HL-60 (cell line): ENCODE measurements at places on chromosomes 5 and 9.

- no peak for DNase-seq
Observed at GRCh38 chr9:98974554-98974953, 30.8 kb downstream of the COL15A1 start.

DNA sequence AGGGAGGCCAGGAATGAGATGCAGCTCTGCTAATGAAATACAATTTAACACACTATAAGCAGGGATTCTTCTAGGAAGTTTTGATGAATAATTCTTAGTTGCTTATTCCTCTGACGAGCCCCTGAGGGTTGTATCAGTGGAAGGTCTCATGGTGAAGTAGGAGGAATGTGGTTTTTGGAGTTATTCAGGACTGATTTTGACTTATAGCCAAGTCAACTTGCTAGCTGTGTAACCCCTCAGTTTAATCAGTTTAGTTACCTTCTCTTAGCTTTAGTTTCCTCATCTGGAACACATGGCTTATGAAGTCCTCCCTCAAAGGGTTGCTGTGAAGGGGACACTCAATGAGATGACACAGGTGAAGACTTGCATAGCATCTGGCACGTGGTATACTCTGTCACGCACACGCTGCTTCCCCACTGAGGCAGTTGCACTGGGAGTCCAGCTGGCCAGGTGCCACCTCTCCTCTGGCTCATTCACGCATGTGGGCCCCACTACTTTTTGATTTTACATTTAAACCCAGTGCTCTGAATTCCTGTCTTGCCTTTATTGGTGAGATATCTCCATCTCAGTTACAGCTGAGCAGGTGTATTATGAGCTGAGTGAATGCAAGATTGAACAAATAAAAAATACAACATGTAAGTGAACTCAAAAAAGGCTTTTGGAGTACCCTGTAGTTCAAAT lies 415.0 kb downstream of the ARHGEF28 start:
- DNase-seq = no peak

DNA sequence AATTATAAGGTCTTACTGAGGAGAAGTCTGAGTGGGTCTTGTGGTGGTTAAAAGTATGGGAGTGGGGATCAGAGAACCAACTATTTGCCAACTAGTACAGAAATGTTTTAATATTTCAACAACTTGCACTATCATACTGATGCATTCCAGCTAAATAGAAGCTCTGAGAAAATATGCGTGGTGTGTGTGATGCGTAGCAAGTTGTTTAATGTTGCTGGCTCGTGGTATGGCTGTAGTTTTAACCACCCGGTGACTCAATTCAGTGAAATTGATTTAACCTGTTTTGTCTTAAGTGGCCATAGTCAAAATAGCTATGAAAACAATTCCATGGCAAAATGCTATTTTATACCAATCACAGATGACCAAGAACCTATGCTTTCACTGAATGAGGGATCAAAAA lies 176.5 kb upstream of the SLC24A2 start:
- no peak for DNase-seq

- no peak for DNase-seq
Observed at GRCh38 chr9:106324053-106324585, 538.8 kb upstream of the ZNF462 start.

GRCh38 chr5:167673942-167674341 lies 617.5 kb upstream of the WWC1 start:
- no peak for DNase-seq

DNA sequence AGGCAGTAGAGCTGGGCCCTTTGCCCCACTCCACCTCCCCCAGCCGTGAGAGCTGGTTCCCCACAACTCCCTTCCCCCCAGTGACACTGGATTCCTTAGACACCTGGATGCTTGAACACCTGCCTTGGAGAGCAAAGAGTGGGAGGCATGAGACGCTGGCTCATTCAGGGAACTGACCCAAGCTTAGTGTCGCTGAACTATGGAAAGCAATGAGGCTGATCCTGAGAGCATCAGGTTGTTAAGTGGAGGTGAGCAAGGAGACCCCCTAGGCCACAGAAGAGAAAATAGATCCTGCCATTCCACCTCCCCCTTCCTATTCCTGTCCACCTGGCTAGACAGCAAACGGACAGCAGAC lies 2.0 kb downstream of the CCL19 start:
- no peak for DNase-seq

GRCh38 chr9:35044071-35044470 lies 28.4 kb downstream of the VCP start:
- no peak for DNase-seq

GRCh38 chr9:90060256-90060655 lies 455.4 kb downstream of the GADD45G start:
- DNase-seq = no peak

DNA sequence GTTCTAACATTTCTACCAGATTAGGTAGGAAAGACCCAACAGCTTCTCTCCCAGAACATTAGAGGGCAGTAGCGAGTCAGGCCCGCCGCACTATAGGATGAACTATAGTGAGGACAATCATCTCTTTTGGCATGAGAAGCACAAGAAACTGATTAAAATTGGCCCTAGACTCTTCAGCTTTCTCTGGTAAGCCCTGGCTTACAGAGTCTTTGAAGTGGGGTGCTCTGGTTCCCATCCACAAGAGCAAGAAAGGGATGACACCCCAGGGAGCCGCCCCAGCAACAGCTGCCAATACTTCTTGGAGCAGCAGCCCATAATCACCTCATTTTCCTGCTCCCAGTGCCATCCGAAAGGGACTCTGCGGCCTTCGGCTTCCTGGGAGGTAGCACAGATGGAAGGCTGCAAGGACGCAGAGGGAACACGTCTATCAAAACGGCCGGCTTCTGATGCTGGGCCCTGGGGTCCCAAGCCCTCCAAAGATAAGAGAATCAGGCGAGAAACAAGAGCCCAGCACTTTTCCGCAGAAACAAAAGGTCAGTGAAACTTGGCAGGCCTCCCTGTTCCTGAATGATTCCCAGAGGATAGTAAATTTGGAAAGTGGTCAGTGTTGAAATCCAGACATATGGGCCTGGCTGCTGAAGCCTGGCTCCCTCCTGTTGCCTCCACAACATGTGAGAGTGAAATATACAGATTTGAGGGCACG lies 69.3 kb downstream of the HSD17B3 start:
- DNase-seq = peak; percentile 36

DNA sequence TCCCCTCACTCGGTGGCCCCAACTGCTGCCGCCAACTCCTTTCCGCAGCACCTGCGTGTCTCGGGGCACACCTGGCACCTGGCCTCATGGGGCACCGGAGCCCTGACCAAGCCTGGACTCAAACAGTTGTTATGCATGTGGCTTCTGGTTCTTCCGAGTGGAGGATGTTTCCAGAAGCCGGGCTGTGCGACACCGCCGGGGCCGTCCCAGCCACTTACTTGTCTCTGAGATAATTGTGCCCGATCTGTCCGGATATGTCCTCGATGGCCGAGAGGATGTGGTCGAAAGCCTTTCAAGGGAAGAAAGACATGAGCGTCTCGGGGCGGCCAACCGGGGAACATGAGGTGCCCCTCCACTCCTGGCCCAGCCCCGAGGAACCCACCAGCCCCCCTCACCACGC lies 38.4 kb downstream of the EXOC3 start:
- no peak for DNase-seq

DNA sequence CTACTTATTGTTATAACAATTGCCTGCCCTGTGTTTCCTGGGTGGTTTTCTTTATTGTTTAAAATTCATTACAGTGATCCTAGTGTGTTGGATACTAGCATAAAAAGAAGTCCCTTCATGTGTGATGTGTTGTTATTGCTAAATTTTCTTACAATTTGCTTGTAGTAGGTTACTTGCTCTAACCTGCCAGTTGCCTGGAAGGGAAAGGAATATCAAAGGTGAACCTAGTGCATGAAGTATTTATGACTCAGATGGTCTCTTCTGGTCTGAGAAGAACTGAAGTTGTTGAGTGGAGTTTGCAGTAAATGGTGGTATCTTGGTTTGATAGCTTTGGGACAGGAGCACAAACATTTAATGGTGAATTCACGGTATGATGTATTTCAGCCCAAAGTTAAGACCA lies 58.0 kb downstream of the SH3GL2 start:
- DNase-seq = no peak

DNA sequence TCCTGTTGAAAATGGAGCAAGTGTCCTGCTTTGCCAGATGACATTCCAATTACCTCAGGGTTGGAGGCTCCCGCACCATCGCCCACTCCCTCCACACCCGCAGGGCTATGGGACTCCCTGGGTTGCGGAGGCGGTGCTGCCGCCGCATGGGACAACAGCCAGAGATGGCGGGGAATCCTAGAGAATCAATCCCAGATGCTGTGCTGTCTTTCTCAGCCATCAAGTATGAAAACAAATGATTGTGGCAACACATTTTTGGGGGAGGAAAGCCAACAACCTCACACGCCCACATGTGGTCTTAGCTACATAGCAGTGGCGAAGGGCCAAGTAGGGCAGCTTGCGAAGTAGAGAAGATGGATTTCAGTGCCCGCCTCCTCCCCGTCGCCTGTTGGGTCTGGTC lies 46.7 kb downstream of the IL31RA start:
- DNase-seq = no peak

- no peak for DNase-seq
Observed at GRCh38 chr5:124631874-124632550, 114.4 kb downstream of the ZNF608 start.

- peak; percentile 3 for DNase-seq
Observed at GRCh38 chr5:145237843-145238242, 597.3 kb downstream of the PRELID2 start.

- no peak for DNase-seq
Observed at GRCh38 chr9:85142496-85142911, 473.0 kb downstream of the NTRK2 start.

- DNase-seq = no peak
Observed at GRCh38 chr5:6377582-6377904, 804 bp downstream of the MED10 start.

DNA sequence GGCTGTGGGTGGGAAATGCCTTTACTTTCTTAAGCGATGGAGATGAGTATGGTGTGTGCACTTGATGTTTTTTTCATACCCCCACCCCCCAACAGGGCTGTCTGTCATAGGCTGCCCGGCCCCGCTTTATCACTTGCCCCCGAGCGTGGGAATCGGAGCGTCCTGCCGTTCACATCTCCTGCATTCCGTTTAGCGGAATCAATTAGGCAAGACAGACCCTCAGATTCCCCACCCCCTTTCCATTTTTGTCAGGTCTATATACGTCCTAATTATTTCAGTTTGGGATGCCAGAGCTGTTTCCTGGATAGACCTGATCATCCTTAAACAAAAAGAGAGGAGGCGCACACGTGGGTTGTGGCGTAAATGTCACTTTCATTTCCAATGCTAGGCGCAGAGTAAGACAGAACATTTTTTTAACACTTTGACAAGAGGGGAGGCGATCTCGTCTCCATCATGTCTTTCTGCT lies 217.2 kb downstream of the MEF2C start:
- DNase-seq = no peak

GRCh38 chr9:133771486-133772482 lies 33.6 kb upstream of the SARDH start:
- no peak for DNase-seq

DNA sequence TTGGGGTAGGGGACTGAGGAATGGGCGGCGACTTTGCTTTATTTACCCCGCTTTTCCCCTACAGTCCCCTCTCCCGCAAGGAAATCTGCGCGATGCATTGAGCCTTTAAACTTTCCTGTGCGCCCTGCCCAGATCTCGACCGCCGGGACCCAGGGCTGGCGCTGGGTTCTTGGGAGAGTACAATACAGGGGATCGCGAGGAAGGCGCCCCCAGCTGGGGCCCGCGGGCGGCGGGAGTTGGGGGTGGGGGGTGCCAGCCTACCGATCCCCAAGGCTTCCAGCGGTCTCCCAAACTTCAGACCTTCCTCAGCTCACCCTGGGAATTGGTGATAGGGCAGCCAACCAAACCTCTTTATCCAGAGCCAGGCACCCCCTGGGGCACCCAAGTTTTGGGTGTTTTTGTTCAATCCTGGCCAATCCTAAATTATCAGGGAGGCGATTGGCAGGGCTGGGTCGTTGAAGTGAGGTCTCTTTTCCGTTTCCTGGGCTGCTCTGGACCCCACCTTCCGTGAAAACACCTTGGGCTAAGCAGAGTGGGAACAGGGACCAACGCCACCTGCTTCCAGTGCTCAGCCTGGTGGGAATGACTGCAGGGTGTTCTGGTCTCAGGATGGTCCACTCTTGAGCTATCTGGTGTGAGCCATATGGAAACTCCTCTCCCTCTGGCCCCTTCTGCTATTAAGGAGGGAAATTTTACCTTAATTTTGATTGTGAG lies 51.4 kb upstream of the DAB2IP start:
- no peak for DNase-seq

DNA sequence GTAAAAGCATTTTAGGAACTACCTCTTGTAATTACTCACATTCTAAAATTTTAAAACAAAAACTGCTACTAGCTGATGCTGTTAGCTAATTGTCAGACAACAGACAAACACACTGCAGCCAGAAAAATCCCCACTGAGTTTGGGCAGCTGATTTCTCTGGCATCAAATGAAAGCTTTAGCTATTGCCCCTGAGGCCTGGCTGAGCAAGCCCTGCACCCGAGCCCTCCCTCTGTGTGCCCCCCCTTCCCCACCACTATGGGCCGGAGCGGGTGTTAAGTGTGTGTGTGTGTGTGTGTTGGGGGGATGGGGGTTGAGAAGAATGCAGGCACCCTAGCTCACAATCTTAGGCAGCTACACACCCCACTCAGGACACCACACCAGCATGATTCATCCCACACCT lies 2.4 kb downstream of the NEUROG1 start:
- DNase-seq = no peak

DNA sequence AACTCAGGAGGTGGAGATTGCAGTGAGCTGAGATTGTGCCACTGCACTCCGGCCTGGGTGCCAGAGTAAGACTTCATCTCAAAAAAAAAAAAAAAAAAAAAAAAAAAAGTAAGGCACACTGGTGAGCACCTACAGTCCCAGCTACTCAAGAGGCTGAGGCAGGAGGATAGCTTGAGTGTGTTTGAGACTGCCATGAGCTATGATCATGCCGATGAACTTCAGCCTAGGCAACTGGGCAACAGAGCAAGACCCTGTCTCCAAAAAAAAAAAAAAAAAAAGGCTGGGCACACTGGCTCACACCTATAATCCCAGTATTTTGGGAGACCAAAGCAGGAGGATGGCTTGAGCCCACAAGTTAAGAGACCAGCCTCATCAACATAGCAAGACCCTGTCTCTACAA lies 20.3 kb downstream of the UIMC1 start:
- no peak for DNase-seq

DNA sequence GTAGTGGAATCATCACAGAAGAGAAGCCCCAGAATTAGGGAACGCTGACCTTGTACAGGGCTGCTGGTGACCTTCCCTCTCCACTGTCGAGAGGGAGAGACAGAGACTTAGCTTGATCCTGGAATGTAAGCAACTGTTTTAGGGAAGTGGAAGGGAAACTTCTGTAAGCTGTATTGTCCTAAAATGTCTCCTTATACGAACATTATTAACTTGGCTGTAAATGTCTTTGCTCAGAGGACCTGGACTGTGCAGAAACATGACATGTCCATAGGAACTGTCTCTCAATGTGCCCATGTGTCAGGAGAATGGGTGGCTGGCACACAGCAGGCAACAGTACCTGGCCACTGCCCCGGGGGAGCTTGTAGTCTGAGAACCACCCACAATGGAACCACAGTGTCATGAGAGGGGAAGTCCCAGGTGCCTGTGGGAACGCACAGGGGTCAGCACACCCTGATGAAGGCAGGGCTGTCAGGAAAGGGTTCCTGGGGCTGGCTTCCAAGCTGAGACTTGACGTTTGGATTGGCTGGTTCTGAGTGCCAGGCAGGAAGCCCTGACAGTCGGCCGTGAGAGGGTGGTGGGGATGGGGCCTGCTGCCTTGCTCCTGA lies 34.0 kb downstream of the DAP start:
- DNase-seq = no peak

GRCh38 chr5:126523818-126524510 lies 71.1 kb downstream of the ALDH7A1 start:
- DNase-seq = no peak
